ENCODE measurements at places on chromosomes 5 and 9.

- DNase-seq: no peak
Observed at GRCh38 chr5:29148581-29148980, 2044.9 kb upstream of the CDH6 start.

DNA sequence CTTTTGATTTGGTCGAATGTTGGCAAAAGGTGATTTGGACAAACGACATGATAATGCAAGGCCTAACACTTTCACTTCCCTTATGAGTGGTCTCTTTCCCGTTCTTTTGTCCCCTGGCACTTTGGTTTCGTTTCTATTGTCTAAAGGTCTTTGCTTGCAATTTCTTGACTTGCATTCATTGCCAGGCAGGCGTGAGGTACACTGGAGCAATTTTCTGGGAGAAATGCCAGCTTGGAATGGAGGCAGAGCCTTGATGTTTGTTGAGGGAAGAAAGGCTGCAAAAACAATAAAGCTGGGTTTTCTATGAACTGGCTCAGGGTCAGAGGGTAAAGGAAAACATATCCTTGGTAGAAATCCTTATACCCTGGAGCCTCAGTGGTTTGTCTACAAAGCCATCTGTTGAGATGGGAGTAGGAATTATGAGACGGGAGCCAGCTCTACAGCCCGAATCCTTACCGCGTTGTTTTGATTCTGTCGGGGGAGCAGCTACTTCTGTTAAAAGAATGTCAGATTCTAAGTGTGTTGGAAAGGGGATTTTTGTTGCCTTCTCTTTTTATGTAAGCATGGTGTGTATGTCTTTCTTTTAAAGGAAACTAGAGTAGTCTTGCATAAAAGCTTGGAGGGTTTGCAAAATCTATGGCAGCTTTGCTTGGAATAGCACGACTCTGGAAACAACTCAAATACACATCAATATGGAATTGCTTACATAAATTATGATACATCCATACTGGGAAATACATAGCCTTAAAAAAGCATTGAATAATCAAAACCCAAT lies 158.9 kb downstream of the RMI1 start:
- no peak for DNase-seq

- DNase-seq: no peak
Observed at GRCh38 chr9:117927354-117927753, 223.2 kb downstream of the TLR4 start.

- no peak for DNase-seq
Observed at GRCh38 chr5:107277485-107278125, 393.1 kb downstream of the EFNA5 start.

GRCh38 chr9:105693435-105694189 lies 729 bp upstream of the TMEM38B start:
- no peak for DNase-seq

- no peak for DNase-seq
Observed at GRCh38 chr9:8816361-8816760, 1016.8 kb upstream of the DMAC1 start.

GRCh38 chr5:146565764-146566367 lies 49.9 kb upstream of the GPR151 start:
- peak; percentile 59 for DNase-seq
